ENCODE measurements at places on chromosomes 16 and 17.
A peak's percentile ranks its signal among the peaks of the same experiment; 100 is the strongest.

GRCh38 chr17:44637066-44637465, 19.2 kb upstream of the MEIOC start:
- H3K4me3 ChIP-seq: no peak overlapping the region
- DNase-seq: no peak
- H3K36me3 ChIP-seq: no peaks in the 10 kb centered on the region
- H3K27me3 ChIP-seq: no peaks in the 10 kb centered on the region

- peak overlapping the region; percentile 19 for H3K4me3 ChIP-seq
- H3K4me1 ChIP-seq: peaks cover 68% of the 10 kb centered on the region
- no peaks in the 10 kb centered on the region for H3K27me3 ChIP-seq
- peak; percentile 39 for DNase-seq
- peak overlapping the region; percentile 73 for H3K27ac ChIP-seq
Observed at GRCh38 chr16:56999409-57000270, 10.3 kb downstream of the NLRC5 start.

DNA sequence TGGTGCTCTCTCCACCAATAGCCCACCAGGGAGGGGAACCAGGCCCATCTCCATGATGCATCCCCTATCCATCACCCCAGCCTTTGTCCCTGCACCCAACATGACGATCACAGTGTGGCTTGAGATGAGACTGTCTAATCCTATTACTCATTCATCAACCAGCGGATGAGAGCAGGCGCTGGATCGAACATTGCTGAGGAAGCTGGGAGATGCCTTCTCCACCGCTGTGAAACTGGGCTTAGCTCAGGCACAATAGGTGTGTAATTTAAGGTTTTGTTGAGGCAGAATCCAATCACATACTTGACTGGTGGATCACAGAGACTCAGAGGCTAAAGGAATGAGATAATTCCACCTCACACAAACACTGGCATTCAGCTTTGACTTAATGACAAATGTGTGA, 64.6 kb upstream of the IRX3 start:
- no peak for DNase-seq
- no peak overlapping the region for H3K4me3 ChIP-seq
- H3K27ac ChIP-seq: no peak overlapping the region
- no peaks in the 10 kb centered on the region for H3K4me1 ChIP-seq
- H3K27me3 ChIP-seq: no peaks in the 10 kb centered on the region
- H3K36me3 ChIP-seq: no peaks in the 10 kb centered on the region

- no peak overlapping the region for H3K27ac ChIP-seq
- H3K27me3 ChIP-seq: no peaks in the 10 kb centered on the region
- H3K4me1 ChIP-seq: no peaks in the 10 kb centered on the region
- no peaks in the 10 kb centered on the region for H3K36me3 ChIP-seq
- no peak for DNase-seq
Observed at GRCh38 chr17:6244253-6244652, 174.1 kb downstream of the WSCD1 start.

- no peak for DNase-seq
- no peak overlapping the region for H3K27ac ChIP-seq
- peaks cover 17% of the 10 kb centered on the region for H3K4me1 ChIP-seq
- H3K27me3 ChIP-seq: no peaks in the 10 kb centered on the region
Observed at GRCh38 chr17:75891022-75891604, 5.6 kb downstream of the TRIM65 start.

- DNase-seq: no peak
- H3K4me3 ChIP-seq: no peak overlapping the region
- H3K27me3 ChIP-seq: no peaks in the 10 kb centered on the region
- peak overlapping the region; percentile 42 for H3K27ac ChIP-seq
- peaks cover 16% of the 10 kb centered on the region for H3K36me3 ChIP-seq
- H3K4me1 ChIP-seq: peaks cover 21% of the 10 kb centered on the region
Observed at GRCh38 chr16:50709061-50709684, 15.8 kb downstream of the NOD2 start.

- no peaks in the 10 kb centered on the region for H3K36me3 ChIP-seq
- no peak for DNase-seq
- H3K27ac ChIP-seq: no peak overlapping the region
- H3K4me1 ChIP-seq: no peaks in the 10 kb centered on the region
- no peaks in the 10 kb centered on the region for H3K27me3 ChIP-seq
Observed at GRCh38 chr17:68972119-68972704, 17.0 kb upstream of the ABCA8 start.

GRCh38 chr17:74768763-74769114, 7.4 kb downstream of the NAT9 start:
- no peak overlapping the region for H3K27ac ChIP-seq
- no peak for DNase-seq
- H3K27me3 ChIP-seq: no peaks in the 10 kb centered on the region
- no peak overlapping the region for H3K4me3 ChIP-seq
- H3K4me1 ChIP-seq: peaks cover 7% of the 10 kb centered on the region
- peaks cover 82% of the 10 kb centered on the region for H3K36me3 ChIP-seq

DNA sequence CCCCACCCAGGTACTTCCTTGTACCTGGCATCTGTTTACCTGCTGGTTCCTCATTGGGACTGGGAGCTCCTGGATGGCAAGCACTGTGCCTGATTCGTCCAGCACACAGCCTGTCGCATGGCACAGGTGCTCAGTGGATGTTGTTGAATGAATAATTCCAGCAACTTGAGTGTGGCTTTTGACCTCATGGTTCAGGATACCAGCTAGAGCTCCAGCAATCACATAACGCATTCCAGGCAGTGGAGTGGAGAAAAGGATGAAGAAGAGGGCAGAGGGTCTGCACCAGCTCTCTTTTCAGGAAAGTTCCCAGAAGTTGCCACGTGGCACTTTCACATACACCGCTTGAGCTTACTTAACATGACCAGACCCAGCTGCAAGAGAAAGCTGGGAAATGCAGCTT, 1.3 kb upstream of the CAMKK1 start:
- no peaks in the 10 kb centered on the region for H3K36me3 ChIP-seq
- H3K27ac ChIP-seq: no peak overlapping the region
- H3K4me3 ChIP-seq: no peak overlapping the region
- H3K27me3 ChIP-seq: no peaks in the 10 kb centered on the region
- peaks cover 22% of the 10 kb centered on the region for H3K4me1 ChIP-seq

DNA sequence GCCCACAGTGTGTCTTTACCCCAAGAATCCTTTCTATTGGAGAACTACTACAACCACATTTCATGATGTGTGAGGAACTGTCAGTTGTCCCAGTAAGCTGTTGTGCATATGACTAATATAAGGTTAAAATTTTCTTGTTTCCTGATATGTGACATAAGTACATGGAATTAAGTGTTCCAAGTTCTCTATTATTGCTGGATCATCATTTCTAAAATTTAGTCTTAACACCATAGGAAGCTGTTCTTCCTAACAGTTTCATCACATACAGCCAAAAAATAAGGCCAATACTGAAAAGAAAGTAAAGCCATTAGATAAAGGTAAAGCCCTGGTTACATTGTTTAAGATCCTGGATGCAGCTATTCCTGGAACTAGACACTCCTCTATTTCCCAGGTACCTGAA, 620.9 kb upstream of the CDH8 start:
- no peaks in the 10 kb centered on the region for H3K27me3 ChIP-seq
- no peak overlapping the region for H3K27ac ChIP-seq
- H3K36me3 ChIP-seq: no peaks in the 10 kb centered on the region

DNA sequence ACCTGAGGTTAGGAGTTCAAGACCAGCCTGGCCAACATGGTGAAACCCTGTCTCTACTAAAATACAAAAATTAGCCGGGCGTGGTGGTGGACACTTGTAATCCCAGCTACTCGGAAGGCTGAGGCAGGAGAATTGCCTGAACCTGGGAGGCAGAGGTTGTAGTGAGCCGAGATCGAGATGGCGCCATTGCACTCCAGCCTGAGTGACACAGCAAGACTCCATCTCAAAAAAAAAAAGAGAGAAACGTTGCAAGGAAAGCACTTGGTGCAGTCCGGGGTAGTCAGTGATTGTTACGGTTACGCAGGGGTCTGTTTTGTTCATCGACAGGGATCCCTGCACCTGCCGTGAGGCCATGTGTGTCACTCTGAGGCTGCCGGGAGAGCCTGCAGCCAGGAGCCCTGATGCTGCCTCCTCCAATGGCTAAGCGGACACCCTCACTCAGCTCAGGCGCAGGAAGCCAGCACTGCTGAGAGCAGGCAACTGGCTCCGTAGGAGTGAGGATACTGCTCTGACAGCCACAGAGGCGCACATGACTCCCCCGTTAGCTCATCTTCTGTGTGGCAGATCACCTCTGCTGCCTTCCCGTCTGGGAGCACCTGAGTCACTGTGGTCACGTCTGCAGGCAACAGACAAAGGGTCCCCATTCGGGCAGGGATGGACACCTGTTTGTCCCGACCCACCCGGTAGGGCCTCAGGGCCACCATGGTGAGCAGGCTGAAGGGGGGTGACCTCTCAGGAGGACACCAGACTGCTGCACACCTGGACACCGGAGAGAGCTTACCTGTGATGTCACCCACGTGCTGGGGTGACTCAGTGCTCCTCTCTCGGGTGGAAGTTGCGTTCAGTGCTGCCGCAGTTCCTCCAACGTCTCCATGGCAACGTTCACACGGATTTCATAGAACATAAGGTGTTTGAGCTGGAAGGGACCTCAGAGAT, 5.2 kb upstream of the RAB26 start:
- peaks cover 7% of the 10 kb centered on the region for H3K4me1 ChIP-seq
- no peak overlapping the region for H3K27ac ChIP-seq
- DNase-seq: no peak
- H3K36me3 ChIP-seq: no peaks in the 10 kb centered on the region
- no peaks in the 10 kb centered on the region for H3K27me3 ChIP-seq
- no peak overlapping the region for H3K4me3 ChIP-seq

DNA sequence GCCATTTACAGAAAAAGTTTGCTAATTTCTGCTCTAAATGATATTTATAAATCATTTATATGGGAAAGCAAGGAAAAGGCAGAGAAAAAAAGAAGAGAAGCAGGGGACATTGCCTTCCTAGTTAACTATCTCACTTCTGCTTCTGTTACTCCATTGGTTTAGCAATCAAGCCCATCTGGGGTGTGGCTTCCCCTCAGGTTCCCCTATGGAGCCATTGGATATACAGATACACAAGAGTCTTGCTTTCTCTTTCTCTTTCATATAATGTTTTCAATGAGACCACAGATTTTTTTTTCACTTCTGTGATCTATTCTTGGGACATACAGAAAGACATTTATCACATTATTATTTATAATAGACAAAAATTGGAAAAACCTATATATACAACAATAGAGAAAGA, 105.6 kb upstream of the TOM1L1 start:
- no peak overlapping the region for H3K27ac ChIP-seq
- no peaks in the 10 kb centered on the region for H3K27me3 ChIP-seq
- H3K36me3 ChIP-seq: no peaks in the 10 kb centered on the region

DNA sequence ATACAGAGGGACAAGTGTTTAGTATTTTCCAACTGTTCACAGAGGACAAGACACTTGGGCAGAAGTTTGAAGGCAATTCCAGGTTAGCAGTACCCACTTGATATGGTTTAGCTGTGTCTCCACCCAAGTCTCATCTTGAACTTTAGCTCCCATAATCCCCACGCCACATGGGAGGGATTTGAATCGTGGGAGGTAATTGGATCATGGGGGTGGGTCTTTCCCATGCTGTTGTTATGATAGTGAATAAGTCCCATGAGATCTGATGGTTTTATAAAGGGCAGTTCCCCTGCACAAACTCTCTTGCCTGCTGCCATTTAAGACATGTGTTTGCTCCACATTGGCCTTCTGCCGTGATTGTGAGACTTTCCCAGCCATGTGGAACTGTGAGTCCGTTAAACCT, 668.9 kb downstream of the MAF start:
- H3K4me3 ChIP-seq: no peak overlapping the region

GRCh38 chr17:55289106-55289446, 24.3 kb downstream of the HLF start:
- no peak for DNase-seq
- no peaks in the 10 kb centered on the region for H3K4me1 ChIP-seq
- no peaks in the 10 kb centered on the region for H3K27me3 ChIP-seq
- H3K36me3 ChIP-seq: no peaks in the 10 kb centered on the region
- no peak overlapping the region for H3K27ac ChIP-seq
- no peak overlapping the region for H3K4me3 ChIP-seq

DNA sequence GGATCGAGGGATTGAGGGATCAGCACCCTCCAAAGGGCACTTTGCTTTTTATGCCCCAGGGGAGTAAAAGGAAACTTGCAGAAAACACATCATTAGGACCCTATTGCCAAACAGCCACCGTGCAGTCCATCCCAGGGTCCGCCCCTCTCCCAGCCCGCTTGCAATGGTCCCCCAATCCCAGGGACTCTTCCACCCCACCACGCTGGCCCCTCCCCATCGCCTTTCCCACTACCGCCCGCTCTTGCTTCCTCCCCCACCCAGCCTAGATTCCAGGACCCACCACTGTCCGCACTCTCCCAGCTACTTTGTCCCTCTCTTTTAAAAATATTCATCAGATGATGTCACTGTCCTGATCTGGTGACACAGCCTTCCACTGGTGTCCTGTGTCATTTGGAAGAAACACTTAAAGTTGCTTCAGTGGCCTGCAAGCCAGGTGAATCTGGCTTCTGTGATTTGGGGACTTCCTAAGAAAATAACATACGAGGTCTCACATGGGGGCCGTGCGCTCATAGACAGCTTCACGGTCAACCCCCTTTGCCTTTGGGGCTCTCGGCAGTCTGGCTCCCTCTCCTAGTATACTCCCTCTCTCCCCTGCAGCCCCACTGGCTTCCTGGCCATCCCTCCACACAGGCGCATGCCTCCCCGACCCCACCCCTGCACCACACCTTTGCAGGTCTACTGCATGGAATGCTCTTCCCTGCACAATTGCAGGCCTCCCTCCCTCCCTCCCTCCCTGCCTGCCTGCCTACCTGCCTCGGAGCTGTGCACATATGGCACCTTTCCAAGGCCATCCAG, 127.9 kb downstream of the RBFOX3 start:
- H3K36me3 ChIP-seq: no peaks in the 10 kb centered on the region
- no peak overlapping the region for H3K27ac ChIP-seq
- H3K4me1 ChIP-seq: no peaks in the 10 kb centered on the region
- DNase-seq: no peak
- no peak overlapping the region for H3K4me3 ChIP-seq

GRCh38 chr17:35372846-35373533, 431 bp downstream of the SLFN11 start:
- H3K36me3 ChIP-seq: no peaks in the 10 kb centered on the region
- peaks cover 4% of the 10 kb centered on the region for H3K4me1 ChIP-seq
- DNase-seq: peak; percentile 16
- H3K4me3 ChIP-seq: peak overlapping the region; percentile 81

DNA sequence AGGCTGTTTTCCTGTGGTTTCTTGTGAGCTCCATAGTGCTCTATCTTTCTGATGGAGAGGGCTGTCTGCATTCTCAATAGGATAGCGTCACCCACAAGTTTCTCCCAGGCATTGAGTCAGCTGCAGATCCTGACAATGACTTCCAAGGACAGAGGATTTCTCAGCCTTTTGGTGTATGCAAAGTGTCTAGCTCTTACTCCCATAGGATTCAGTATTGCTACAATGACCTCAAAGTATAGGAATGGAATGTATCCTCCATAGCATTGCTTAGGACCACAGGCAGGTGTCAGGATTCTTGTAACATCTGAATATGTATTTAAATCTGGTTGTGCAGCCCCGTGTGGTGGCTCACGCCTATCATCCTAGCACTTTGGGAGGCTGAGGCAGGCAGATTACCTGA, 32.3 kb downstream of the SMIM36 start:
- no peak for DNase-seq
- H3K27ac ChIP-seq: no peak overlapping the region
- no peaks in the 10 kb centered on the region for H3K27me3 ChIP-seq
- no peaks in the 10 kb centered on the region for H3K36me3 ChIP-seq

- peaks cover 12% of the 10 kb centered on the region for H3K4me1 ChIP-seq
- H3K27me3 ChIP-seq: no peaks in the 10 kb centered on the region
- DNase-seq: no peak
- no peaks in the 10 kb centered on the region for H3K36me3 ChIP-seq
- H3K4me3 ChIP-seq: no peak overlapping the region
- H3K27ac ChIP-seq: no peak overlapping the region
Observed at GRCh38 chr16:53541326-53541725, 38.3 kb upstream of the AKTIP start.

GRCh38 chr16:87685405-87685755, 80.4 kb downstream of the KLHDC4 start:
- no peak overlapping the region for H3K4me3 ChIP-seq
- H3K4me1 ChIP-seq: no peaks in the 10 kb centered on the region
- DNase-seq: no peak
- no peaks in the 10 kb centered on the region for H3K36me3 ChIP-seq
- H3K27me3 ChIP-seq: no peaks in the 10 kb centered on the region

Data from effector memory CD4-positive, alpha-beta T cell (primary cell).